Left ventricle myocardium inferior (tissue), 1 donor: ENCODE measurements at places on chromosomes 1 and 21. TPM values are rescaled to one million over a fixed set of nuclear protein-coding genes. Genes with fewer than 3 reads are reported as not detected.

DNA sequence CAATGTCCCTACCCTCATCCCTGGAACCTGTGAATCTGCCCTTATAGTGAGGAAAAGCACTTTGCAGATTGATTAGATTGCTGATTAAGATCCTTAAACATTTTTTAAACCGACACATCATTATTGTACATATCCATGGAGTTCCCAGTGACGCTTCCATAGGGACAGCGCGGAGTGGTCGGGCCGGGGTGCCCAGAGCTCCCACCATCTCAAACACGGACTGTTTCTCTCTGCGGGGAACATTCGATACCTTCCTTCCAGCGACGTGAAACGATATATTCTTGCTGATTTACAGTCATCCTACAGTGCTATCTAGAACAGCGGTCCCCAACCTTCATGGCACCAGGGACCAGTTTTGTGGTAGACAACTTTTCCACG lies 4.0 kb downstream of the KRTAP10-12 start:
- no peak for DNase-seq

DNA sequence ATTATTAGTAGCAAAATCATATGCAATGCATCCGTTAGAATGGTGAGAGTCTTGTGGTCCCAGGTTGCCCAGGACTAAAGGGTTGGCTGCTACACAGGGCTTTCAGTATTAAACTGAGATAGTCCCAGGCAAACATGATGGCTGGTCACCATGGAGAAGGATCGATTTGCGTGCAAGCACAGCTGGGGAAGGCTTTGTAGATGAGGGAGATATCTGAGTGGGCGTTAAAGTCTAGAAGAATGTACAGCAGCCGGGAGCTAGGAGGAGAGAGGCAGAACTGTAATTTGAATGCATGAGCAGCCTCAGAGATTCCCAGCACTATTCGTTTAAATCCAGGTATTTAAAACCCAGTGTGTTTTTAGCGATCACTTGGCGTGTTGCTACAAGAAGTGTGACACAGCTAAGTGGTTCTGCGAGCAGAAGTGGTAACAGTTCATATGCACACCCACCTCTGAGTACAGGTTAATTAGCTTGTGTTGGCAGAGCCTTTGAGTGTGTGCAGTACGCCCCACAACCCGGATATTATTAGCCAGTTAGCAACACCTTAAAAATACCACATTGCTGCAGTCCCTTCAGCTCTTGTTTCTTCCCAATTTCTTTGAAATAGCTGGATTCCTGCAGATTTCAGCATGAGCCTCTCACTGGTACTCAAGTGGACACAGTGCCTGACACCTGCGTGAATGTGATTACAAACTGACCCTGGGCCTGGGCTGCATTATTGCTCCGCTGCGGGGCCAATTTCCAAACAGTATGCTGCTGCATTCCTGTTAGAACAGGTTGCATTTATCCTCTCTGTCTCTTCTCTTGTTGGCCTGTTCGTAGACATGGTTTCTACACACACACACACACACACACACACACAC lies 67.2 kb upstream of the SCAF4 start:
- no peak for DNase-seq

SHE gene
- total RNA-seq = 9.2 TPM

APCS gene
- total RNA-seq = not detected

TFF2 gene
- total RNA-seq = not detected

DNA sequence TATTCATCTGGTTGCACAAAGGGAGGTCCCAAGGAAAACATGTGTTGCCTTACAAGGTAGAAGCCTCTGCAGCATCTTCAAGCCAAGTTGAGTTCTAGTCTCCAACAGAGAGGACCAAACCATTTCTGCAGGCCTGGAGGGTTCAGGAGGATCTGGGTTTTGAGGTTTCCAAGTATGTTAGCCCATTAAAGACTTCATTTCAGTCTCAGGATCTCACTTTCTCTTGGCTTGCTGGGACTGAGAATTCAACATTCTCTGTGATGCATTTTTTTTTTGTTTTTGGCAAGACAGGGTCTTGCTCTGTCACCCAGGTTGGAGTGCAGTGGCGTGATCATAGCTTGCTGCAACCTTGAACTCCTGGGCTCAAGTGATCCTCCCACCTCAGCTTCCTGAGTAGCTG lies 8.8 kb upstream of the MYOCOS start:
- DNase-seq = no peak

DNA sequence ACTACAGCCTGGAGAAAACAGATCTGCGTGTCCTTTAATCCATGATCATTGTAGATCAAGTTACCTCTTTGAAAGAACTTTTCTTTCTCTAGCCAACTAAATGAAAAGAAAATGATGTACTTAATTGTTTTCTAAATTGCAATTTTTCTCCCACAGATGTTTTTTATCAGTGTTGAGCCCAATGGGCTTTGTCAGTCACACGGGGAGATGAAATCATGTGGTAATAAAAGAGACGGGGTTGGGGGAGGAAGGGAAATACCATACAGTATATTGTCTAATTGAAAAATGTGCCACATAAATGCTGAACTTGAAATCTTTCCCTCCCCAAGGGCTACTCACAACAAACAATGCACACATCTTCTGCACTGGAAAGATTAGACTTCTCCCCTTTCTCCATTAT lies 58.4 kb downstream of the NTMT2 start:
- DNase-seq = no peak

GRCh38 chr21:40634141-40634540 lies 212.8 kb downstream of the DSCAM start:
- no peak for DNase-seq

DMRTA2 gene
- not detected for total RNA-seq
